AG08395 (cell line): ENCODE measurements at places on chromosomes 12 and 14.

DNA sequence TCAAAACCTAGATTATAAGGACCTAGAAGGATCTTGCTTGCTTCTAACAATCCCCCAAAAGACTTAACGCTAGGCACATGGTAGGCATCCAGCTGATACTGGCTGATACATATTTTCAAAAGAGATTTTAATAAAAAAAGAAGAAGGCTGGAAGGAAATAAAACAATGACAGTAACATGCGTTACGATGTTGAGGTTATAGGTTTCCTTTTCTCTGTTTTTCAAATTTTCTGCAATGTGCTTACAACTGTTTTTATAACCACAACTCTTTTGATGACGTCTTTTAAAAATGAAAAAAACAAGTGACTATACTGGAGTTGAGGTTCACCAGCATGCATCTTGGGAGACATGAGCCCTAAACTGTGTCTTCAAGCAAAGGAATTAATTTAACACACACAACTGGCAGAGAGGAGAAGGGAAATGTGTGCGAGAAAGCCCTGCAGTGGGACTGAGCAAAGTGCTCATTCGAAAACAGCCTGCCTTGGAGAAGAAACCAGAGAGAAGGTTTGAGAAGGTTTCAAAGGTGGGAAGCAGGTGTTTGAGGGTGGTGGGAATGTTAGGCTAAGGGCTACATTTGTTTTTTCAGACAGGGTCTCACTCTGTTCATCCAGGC is 80.4 kb downstream of the DUSP16 start:
- no peak for DNase-seq

DNA sequence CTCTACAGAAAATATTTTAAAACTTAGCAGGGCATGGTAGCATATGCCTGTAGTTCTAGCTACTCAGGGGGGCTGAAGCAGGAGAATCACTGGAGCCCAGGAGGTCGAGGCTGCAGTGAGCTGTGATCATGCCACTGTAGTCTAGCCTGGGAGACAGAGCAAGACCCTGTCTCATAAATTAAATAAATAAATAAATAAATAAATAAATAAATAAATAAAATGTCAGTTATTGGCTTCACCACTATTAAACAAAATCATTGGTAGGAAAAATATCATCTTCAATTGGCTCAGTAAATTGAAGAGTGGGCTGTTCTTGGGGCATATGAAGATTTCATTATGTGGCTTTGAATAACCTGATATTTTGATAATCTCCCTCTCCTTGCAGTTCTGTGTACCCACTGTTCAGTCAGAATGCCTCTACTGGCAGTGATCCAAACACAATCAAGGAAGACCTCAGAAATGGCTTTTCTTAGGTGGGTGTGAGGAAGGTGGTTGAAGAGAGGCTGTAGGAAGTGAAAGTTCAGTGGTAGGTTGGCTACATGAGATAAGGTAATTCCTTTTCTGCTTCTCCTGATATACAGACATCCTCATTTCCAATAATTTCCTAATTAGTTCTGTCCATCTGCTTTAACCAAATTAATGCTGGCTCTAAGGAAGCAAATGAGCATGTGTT is 175.8 kb downstream of the MSRB3 start:
- DNase-seq: no peak

DNA sequence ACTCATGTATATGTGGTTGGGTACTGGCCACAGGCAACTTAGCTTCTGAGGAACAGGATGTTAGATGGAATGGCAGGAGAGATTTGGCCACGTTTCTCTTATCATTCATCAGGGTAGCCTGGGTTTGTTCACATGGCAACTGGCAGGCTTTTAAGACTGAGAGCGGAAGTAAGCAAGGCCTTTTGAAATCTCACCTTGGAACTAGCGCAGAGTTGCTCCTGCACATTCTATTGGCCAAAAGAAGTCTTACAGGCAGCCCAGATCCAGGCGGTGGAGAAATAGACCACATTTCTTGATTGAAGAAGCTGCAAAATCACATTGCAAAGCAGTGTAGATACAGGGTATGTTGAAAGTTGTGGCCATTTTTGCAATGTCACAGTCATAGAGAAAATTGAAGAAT is 3.7 kb downstream of the CLEC4A start:
- no peak for DNase-seq

GRCh38 chr12:93032758-93033157 is 103.7 kb upstream of the EEA1 start:
- DNase-seq: no peak

- peak; percentile 47 for DNase-seq
Observed at GRCh38 chr12:57309420-57309819, 58.4 kb upstream of the STAC3 start.

- no peak for DNase-seq
Observed at GRCh38 chr14:95601650-95602049, 66.8 kb downstream of the GLRX5 start.

DNA sequence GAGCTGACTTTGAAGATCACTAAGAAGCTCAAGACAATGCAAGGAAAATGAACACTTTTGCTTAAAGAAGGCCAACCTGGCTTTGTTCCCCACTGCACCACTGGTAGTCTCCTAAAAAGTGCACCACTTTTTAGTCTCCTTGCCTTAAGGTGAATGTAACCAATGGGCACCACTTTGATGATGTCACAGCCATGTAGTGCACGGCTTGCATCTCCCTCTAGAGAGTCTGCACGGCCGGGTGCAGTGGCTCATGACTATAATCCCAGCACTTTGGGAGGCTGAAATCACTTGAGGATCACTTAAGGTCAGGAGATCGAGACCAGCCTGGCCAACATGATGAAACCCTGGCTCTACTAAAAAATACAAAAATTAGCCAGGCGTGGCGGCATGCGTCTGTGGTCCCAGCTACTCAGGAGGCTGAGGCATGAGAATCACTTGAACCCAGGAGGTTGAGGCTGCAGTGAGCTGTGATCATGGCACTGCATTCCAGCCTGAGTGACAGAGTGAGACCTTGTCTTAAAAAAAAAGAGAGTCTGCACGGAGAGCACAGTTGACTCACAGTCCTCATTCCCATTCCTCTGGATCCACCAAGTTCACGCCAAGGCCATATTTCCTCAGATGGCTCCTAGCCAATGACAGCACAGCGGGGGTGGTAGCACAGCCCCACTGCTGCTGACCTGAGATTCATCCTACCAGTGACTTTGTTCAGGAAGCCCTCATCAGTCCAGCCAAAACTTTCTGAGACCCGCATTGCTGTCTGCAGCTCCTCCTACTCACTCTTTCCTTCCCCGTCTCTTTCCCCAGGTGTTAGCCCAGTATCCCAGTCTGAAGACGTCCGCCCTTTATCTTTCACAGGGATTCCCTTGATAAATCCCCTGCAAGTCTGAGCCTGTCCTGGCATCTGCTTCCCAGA is 16.5 kb upstream of the IFT81 start:
- peak; percentile 75 for DNase-seq

GRCh38 chr12:65803251-65803650 is 21.0 kb upstream of the HMGA2 start:
- DNase-seq: no peak

- DNase-seq: no peak
Observed at GRCh38 chr12:116855744-116856470, 25.3 kb downstream of the HRK start.

DNA sequence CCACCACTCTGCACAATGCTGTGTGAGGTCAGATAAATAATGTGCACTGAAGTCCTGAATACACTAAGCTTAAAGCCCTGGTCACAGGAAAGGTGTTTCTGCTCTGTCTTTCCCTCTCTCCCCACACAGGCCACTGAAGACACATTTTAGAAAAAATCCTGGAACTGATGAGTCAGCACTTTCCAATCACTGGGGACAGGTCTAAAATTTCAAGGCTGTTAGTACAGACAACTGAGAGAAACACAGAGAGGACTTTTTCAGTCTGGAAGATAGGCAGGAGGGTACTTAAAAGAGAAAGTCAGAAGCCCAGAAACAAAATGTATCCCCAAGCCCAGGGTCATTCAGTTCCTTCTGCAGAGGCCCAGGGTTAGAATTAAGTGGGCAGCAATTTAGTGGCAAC is 333.9 kb upstream of the CCDC196 start:
- no peak for DNase-seq

GRCh38 chr12:22034709-22035506 is 11.1 kb upstream of the CMAS start:
- DNase-seq: no peak

DNA sequence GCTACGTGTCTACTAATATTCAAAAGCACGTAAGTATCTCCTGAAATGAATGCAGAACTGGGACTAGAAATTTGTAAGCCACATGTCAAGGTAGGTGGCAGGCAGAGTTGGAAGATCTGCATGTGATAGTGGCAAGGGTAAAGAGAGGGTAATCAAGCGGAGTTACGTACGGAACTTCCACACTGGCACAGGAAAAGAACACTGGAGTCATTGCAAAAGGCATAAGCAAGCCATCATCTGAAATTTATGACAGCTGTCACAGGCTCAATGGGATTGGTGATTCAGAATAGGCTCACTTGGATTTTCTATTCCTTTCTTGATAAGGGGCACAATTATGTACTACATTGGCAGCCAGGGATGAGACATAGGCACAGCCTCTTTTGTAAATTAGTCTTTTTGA is 245.3 kb downstream of the PDZRN4 start:
- no peak for DNase-seq

- no peak for DNase-seq
Observed at GRCh38 chr14:91569301-91569700, 59.2 kb upstream of the PPP4R3A start.

- no peak for DNase-seq
Observed at GRCh38 chr14:39381366-39381765, 50.9 kb downstream of the FBXO33 start.

DNA sequence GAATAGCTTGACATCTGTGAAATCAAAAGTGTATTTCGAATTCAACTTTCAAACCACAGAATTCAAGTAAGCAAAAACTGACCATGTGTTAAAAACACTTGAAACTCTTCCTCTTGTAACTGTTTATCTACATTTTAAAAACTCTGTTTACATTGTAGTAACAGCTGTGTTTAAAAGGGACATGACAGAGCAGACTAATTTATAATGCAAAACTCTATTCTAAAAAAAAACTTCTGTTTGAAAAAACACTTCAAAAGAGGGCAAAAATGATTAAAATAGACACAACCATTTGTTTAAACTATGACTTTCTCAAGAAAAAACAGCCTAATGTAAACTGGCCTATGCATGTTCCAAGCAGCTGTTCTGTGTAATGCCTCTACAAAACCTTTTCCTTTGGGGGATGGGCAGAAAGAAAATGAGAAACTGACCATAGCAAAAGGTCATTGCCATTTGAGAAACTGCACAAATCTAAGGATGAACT is 149.1 kb upstream of the HMGA2 start:
- DNase-seq: no peak

- DNase-seq: no peak
Observed at GRCh38 chr12:48938805-48939204, 13.5 kb upstream of the FKBP11 start.

GRCh38 chr12:58412461-58413060 is 471.2 kb downstream of the ATP23 start:
- DNase-seq: no peak

- DNase-seq: no peak
Observed at GRCh38 chr14:76194327-76194726, 42.6 kb downstream of the GPATCH2L start.

GRCh38 chr12:27723212-27723611 is 12.6 kb downstream of the MRPS35 start:
- no peak for DNase-seq

- DNase-seq: no peak
Observed at GRCh38 chr12:54019091-54019811, 9.0 kb upstream of the HOXC6 start.

DNA sequence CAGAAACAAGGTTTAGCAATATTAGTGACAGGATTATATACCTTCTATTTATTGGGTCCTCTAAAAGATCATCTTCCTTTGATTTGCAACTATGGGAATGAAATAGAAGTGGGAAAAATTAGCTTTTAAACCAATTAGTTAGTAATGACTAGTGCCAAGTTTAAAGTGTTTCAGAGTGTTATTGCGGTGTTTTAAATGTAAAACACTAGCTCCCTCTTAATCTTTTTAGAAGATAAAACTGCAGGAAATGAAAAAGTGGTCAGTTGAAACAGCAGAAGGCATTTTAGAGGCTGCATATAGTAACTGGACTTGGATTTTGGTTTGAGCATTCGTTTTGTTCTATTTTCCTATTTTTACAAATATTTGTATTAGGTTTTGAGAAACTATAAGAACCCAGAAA is 286.2 kb downstream of the RAD51B start:
- no peak for DNase-seq

- peak; percentile 75 for DNase-seq
Observed at GRCh38 chr12:2284857-2285256, 232.1 kb downstream of the CACNA1C start.

DNA sequence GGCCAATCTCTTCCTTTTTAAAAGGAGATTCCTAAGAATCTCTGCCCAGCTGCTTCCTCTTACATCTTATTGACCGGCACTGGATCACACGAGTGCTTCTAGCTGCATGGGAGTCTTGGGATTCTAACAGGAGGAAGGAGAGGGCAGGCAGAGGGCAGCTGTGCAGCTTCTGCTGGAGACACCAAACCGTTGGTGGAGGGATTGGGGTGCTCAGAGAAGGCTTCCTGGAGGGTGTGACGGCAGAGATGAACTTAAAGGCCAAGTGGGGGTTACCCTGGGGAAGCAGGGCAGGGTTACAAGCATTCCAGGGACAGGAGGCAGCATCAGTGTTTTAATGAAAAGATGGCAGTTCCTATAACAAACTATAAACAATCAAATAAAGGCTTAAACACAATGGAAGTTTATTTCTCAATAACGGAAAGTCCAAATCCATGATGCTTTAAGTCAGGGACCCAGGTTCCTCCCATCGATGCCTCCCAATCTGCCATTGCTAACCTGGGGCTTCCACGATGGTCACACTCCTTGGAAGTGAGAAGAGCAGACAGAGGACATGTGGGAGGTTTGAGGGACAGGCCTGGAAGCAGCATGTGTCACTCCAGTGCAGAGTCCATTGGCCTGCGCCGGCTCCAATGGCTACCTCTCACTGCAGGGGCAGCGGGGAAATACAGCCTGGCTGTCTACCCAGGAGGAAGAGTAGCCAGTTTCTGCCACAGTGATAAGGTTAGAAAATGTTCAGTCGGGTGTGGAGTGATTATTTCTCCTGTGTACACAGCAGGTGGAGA is 53.1 kb upstream of the DDX11 start:
- no peak for DNase-seq

GRCh38 chr12:87430444-87430843 is 598.8 kb downstream of the C12orf50 start:
- DNase-seq: no peak

GRCh38 chr12:11761869-11762567 is 112.5 kb downstream of the ETV6 start:
- no peak for DNase-seq
